Stimulated activated naive CD4-positive, alpha-beta T cell treated with Interleukin-2 at 50 U/mL for 16 hours (primary cell): ENCODE measurements at places on chromosomes 1 and 21.

DNA sequence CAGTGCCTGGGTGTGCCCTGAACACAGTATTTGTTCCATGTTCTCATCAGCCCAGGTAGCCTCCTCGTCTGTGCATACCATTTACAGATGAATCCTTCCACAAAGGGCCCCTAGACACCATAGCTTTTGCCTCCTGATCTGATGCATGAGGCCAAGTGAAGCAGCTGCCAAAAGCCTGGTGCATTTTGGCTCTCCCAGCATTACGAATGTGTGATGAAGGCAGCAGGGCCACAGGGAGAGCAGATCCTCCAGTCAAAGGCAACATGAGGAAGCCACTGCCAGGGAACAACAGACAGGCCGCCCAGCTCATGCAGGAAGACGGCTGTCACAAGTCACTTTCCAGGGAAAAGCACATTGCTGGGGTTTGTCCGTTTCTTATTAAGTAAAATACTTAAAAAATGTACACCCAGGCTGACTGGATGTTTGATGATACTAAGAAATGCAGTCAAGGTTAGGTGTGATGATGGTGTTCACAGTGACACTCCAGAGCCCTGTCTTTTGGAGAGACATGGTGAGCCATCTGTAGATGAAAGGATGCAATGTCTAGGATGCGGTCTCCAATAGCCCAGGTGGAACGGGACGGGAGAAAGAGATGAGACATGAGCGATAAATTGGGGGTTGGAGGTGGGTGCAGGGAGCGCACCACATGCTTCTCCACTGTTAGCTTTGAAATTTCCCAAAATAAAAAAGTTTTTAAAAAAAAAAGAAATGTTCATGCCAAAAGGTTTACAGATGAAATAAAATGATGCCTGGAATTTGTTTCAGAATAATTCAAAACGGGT lies 48.7 kb downstream of the NPHP4 start:
- no peak for DNase-seq

DNA sequence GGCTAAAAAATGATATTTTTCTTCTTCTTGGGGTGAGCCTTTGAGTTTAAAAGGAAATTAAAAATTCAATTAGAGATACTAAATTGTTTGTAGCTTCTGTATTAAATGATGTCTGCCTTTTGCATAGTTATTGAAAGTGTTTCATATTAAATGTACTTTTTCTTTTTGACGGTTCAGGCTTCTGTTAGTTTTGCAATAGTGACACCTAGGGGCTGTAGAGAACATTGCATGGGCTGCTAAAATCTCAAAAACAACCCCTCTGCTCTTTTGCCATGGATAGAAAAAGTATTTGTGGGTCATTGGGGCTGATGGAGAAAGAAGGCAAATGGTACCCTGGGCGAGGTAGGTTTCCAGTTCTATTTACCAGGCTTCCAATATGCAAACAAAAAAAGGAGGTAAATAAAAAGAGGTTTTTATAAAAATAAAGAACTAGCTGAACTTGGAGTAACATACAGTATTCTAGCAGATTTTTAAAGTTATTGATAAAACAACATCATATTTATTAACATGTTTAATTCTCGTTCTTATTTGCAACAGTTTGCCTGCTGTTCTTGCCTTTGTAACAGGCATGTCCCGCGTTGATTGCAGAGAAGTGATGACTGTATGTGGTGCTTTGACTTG lies 115.4 kb upstream of the HOOK1 start:
- DNase-seq: peak; percentile 3

- peak; percentile 38 for DNase-seq
Observed at GRCh38 chr1:147225193-147225730, at the start of gene FMO5. Gene FMO5, minus strand, starts transcription at chr1:147225339. Its CDS starts 310 bp downstream, at chr1:147225029.

GRCh38 chr1:232707142-232707541 lies 77.2 kb upstream of the SIPA1L2 start:
- DNase-seq: no peak

GRCh38 chr1:100835866-100836842 lies 58.5 kb downstream of the EXTL2 start:
- no peak for DNase-seq

DNA sequence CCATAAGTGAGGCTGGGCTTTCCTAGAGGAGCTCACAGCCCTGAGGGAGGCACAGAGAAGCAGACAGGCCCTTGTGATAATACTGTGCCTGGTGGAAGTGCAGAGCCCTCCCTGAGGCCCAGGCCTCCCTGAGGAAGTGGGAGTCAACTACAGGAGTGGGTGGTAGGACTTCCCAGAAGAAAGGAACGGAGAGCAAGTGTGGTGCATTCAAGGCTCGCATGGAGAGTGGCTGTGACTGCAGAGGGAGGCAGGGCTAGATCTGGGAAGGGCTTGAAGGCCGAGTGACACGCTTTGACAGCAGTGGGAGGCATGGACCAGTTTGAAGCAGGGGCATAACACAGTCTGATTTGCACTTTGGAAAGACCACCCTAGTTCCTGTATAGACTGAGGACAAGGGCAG lies 37.3 kb downstream of the AZIN2 start:
- DNase-seq: no peak

DNA sequence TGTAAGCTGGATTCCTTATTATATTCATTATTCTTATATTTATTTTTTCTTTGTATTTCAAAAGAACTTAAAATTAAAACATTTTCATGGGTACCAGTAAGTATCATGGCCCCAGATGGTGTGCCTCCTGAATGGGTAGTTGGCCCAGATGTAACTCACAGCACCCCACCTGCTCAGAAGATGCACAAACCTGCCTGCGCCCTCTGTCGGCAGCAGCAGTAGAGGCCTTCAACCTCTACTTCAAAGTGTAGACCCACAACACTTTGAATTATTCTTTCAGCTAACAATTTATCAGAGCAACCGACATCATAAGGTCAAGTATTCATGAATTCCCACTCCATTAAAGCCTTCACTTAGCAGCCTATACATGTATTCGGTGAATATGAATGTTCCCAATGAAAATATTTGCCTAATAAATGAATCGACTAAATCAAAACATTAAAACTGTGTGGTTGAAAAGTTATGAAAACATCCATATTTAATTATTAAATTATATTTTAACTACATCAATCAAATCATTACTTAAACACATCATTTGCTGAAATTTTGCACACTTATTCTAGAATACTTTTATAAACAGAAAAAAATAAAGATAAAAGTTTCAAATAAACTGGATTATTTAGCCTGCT lies 25.4 kb downstream of the PIGM start:
- DNase-seq: peak; percentile 73

- no peak for DNase-seq
Observed at GRCh38 chr1:232474826-232475225, 155.1 kb downstream of the SIPA1L2 start.

GRCh38 chr1:21246905-21247642 lies 43.2 kb downstream of the ECE1 start:
- DNase-seq: no peak

- no peak for DNase-seq
Observed at GRCh38 chr1:35886577-35887431, 3.8 kb downstream of the AGO1 start.

DNA sequence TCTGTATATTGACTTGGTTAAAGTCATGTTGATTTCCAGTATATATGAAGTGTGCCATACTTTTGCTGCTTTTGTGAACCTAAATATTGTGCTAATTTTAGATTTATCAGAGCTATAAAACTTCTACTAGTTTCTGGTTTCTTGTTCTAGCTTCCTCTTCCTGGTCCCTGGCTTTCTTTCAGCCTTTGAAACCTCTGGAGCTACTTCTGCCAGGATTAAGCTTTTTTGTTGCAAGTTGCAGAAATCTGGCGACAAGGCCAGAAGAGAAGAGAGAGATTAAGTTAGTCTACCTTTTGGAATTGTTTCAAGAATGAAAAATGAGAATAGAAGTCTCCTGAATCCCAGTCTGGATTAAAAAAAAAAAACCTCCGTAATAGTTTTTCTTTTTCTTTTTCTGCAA lies 13.5 kb downstream of the RNF2 start:
- no peak for DNase-seq

DNA sequence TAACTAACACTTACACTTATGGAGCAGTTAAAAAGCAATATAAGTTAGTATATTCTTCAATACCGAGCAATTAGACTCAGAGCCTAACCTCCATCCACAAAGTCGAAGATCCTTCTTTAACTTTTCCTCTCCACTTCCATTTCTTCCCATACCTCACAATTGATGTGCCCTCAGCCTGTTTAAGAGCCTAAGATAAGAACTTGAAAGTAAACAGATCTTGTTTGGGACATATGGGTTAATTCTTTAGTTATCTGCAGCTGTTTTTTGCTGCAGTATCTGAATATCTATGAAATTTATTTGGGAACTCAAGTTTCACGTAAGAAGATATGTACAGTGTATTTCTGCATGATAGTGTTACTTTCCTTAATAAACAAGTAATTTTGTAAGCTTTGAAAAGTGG lies 51.5 kb downstream of the MIGA1 start:
- no peak for DNase-seq

GRCh38 chr1:112636597-112637253 lies 17.1 kb downstream of the CAPZA1 start:
- no peak for DNase-seq

- no peak for DNase-seq
Observed at GRCh38 chr1:184773762-184774320, 19.2 kb upstream of the EDEM3 start.

GRCh38 chr1:46761740-46762139 lies 37.1 kb upstream of the CYP4B1 start:
- DNase-seq: no peak

DNA sequence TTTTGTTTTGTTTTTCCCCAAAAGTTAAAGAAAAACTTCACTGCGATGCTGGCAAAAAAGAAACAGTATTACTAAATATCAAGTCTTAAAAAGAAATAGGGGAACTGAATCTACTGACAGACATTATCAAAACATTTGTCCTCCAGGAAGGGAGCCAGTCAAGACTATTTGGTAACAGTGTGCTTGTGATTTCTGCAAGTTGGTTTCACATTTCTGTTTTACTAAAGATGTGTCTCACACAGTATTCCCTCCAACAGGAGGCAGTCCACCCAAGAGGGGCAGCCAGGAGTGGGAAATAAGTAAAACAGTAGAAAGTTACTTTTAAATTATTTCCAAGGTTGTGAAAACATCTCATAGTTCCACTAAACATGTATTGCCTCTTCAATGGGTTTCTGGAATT lies 74.4 kb upstream of the SDC3 start:
- DNase-seq: no peak

GRCh38 chr1:2606396-2606880 lies 19.9 kb downstream of the PRXL2B start:
- DNase-seq: no peak

DNA sequence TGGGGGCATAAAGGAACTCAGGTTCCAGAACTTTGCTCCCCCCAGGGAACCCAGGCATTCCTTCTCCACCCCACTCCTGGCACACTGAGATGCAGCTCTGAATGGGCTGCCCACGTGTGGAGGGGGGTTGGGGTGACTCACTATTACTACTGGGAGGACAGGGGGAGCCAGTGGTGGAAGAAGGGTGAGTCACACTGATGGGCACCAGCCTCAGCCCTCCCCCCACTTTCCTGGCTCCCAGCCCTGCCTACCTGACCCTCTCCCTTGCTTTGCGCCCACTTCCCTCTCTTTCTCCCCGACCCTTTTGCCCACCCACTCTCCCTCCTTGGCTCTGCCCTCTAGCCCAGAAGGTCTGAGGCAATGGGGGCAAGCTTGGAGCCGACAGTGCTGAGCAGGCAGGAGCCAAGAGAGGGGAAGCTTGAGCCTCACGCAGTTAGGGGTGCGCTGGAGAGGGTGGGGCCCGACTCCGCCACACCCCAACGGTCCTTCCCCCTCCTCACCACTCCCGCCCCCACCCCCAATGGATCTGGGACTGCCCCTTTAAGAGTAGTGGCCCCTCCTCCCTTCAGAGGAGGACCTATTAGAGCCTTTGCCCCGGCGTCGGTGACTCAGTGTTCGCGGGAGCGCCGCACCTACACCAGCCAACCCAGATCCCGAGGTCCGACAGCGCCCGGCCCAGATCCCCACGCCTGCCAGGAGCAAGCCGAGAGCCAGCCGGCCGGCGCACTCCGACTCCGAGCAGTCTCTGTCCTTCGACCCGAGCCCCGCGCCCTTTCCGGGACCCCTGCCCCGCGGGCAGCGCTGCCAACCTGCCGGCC lies at the start of gene LMNA:
Gene LMNA, plus strand, starts transcription at position 611 of the 818 bp plus-strand sequence. CDS start 208 bp downstream, outside the sequence.
- peak; percentile 88 for DNase-seq

GRCh38 chr1:224149709-224150108 lies 33.3 kb upstream of the DEGS1 start:
- no peak for DNase-seq

DNA sequence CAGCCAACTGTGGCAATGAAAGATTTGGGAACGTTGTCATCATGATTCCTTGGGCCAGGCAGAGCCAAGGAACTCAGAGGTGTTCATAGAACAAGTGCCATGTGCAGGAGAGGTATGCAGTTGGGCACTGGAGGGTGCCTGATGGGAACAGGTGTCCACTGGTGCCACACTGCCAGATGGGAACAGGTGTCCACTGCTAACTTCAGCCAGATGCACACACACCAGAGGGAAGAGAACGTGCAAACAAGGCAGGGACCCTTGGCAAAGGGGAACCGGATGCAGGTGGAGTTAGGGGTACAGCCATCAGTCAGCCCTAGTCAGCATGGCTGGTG lies 13.5 kb downstream of the OLFML2B start:
- no peak for DNase-seq

DNA sequence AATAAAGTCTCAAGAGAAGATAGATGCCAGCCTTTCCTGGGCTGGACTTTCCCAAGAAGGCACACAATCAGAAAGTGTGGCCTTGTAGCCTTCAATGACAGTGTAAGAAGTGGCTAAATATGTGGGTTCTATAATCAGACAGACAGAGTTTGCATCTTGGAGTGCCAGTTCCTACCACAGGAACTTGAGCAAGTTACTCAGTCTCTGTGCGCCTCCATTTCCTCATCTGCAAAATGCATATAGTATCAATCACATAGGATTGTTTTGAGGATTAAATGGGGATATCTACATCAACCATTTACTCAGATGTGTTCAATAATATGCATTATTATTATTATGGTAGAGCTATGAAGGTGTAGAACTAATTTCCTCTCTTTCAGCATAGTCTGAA lies 176.8 kb upstream of the PTBP2 start:
- DNase-seq: no peak

GRCh38 chr1:53359934-53360276 lies 32.0 kb upstream of the LRP8 start:
- DNase-seq: no peak

DNA sequence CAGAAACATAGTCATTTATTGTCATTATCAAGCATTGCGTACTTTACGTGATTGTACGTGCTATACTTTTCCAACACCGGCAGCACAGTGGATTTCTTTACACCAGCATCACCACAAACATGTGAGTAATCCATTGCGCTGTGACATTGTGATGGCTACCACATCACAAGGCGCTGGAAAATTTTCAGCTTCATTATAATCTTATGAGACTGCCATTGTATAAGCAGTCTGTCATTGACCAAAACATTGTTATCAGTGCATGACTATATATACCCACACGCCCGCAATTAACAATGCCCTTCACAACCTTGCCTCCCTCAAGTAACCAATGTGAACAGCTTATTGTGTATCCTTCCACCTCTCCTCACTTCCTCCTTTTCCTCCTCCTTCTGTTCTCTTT lies 137.6 kb downstream of the ZZZ3 start:
- no peak for DNase-seq

DNA sequence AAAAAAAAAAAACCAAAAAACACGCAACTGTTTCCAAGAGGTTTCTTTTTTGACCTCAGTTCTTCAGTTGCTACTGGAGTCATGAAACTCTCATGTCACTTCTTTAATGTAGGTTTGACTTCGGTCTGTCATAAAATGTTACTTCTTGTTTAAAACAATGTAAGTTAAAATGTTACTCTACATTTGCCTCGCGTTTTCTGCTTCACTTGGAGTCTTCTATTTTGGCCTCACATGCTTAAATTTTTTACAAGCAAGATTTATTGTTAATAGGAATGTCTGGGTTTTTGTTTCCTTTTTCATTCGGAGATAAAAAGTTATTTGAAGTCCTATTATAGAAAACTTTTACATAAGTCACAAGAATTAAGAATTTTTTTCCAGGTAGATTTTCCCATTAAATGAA lies 880.2 kb downstream of the LTN1 start:
- no peak for DNase-seq
